Activated T-helper 1 cell treated with anti-CD3 and anti-CD28 coated beads, Interleukin-12 subunit alpha, Interleukin-12 subunit beta, Interleukin-2, Interleukin-4 antibody, amounts not matched to agents 30 ng/mL and 10 ng/mL and 1 ng/mL, durations not matched to agents 14 hours and 24 hours and 36 hours (primary cell): ENCODE measurements at places on chromosomes 5 and 9. TPM values are rescaled to one million over a fixed set of nuclear protein-coding genes. Genes with fewer than 3 reads are reported as not detected.

Gene MEGF10
- total RNA-seq: not detected in 2 replicates

Gene RNF183
- not detected in 2 replicates for total RNA-seq

Gene ELOVL7
- total RNA-seq: 0.34 and 0.49 TPM in 2 replicates

Gene ROPN1L
- 0.16 and 0.20 TPM in 2 replicates for total RNA-seq

Gene CDC20B
- total RNA-seq: not detected in 2 replicates

Gene RNF208
- 9.3 and 11.0 TPM in 2 replicates for total RNA-seq

Gene ADRB2
- total RNA-seq: 0.83 and 0.93 TPM in 2 replicates

Gene CHSY3
- not detected in 2 replicates for total RNA-seq

Gene PLCXD3
- total RNA-seq: not detected in 2 replicates
